Heart left ventricle (tissue), 16 donors: ENCODE measurements at places on chromosomes 12 and 14.

DNA sequence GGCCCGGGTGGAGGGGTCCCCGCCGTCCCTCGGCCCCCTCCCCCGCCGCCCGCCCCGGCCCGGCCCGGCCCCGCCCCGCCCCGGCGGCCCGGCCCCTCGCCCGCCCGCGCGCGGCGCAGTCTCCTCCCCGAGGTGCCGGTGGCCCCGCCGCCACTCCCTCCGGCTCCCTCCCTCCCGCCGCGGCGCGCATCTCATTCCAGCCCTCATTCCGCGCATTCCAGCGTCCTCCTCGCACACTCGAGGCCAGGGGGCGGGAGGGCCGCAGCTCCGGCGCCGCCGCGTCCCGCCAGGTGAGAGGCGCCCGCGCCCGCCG, at the start of gene TEAD4:
Gene TEAD4, plus strand, starts transcription at position 206 of the 313 bp plus-strand sequence.
- H3K27ac ChIP-seq: peak within 1 kb of the TSS; percentile 94
- H3K4me3 ChIP-seq: peak within 1 kb of the TSS; percentile 76
- DNase-seq: peak; percentile 73
- no peaks in the 10 kb centered on the region for H3K36me3 ChIP-seq
- H3K4me1 ChIP-seq: peaks cover 40% of the 10 kb centered on the region

DNA sequence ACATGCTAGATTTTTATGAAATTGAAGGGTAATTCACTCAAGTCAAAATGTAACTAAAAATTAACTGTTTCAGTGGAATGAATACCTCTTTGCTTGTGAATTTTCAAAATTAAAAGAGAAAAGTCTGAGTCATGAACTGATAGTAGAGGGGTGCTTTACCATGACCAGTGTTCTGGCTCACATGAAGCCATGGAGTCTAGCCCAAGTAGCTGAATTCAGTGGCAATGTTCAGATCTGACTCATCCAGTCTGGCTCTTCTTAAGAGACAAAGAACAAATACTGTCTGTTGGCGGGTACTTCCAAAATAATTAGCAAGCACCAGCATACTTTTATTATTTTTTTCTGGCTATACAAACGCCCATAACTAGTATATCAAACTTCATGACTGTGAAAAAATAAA, 366.3 kb upstream of the GARIN6 start:
- no peak overlapping the region for H3K4me3 ChIP-seq
- H3K27me3 ChIP-seq: no peaks in the 10 kb centered on the region
- no peak for DNase-seq
- no peak overlapping the region for H3K27ac ChIP-seq
- H3K36me3 ChIP-seq: no peaks in the 10 kb centered on the region

GRCh38 chr14:43479596-43480195, 1027.4 kb downstream of the FSCB start:
- DNase-seq: no peak
- H3K36me3 ChIP-seq: no peaks in the 10 kb centered on the region
- H3K4me3 ChIP-seq: no peak overlapping the region
- H3K4me1 ChIP-seq: no peaks in the 10 kb centered on the region
- H3K27me3 ChIP-seq: no peaks in the 10 kb centered on the region

- H3K4me3 ChIP-seq: no peak overlapping the region
- DNase-seq: no peak
- no peaks in the 10 kb centered on the region for H3K4me1 ChIP-seq
- H3K27me3 ChIP-seq: no peaks in the 10 kb centered on the region
Measured at GRCh38 chr12:78248321-78248720, 417.6 kb downstream of the NAV3 start.

DNA sequence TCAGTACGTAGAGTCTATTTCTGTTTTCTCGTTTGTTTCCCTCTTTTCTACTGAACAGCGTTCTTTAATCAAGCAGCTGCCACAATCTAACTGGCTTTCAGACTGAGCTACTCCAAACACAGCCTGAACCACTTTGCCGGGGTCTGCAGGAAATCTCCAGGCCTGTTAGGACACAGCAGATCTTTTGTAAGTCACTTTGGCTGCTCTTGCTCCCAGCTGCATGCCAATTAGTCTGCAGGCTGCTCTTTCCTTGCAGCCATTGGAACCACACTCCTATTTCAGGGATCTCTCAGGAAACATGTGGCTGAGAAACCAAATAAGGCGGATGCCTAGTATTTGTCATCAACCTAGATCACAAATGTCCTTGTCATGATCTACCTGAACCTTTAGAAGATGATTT, 73.6 kb downstream of the TMTC1 start:
- H3K36me3 ChIP-seq: no peaks in the 10 kb centered on the region
- no peaks in the 10 kb centered on the region for H3K27me3 ChIP-seq
- H3K4me1 ChIP-seq: peaks cover 29% of the 10 kb centered on the region
- peak overlapping the region; percentile 52 for H3K27ac ChIP-seq

DNA sequence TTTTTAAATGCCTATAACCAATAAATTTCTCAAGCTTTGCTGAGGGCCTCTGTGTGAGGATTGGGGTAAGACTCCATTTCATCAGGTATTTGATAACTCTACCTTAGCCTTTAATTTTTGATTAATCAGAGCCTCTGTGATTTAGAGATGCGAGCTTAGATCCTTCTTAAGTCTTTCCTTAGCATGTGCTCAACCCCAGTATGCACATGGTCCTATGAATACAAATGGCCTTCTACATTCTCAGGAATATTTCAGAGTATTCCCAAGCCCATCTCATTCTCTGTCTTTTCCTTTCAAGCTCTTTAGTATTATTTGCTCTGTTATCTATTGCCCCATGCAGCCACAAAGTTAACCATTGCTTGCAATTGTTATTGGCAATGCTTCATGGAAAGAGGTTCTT, 1407.7 kb downstream of the LRFN5 start:
- no peaks in the 10 kb centered on the region for H3K36me3 ChIP-seq
- no peak overlapping the region for H3K27ac ChIP-seq
- no peaks in the 10 kb centered on the region for H3K27me3 ChIP-seq
- no peak overlapping the region for H3K4me3 ChIP-seq
- no peaks in the 10 kb centered on the region for H3K4me1 ChIP-seq

DNA sequence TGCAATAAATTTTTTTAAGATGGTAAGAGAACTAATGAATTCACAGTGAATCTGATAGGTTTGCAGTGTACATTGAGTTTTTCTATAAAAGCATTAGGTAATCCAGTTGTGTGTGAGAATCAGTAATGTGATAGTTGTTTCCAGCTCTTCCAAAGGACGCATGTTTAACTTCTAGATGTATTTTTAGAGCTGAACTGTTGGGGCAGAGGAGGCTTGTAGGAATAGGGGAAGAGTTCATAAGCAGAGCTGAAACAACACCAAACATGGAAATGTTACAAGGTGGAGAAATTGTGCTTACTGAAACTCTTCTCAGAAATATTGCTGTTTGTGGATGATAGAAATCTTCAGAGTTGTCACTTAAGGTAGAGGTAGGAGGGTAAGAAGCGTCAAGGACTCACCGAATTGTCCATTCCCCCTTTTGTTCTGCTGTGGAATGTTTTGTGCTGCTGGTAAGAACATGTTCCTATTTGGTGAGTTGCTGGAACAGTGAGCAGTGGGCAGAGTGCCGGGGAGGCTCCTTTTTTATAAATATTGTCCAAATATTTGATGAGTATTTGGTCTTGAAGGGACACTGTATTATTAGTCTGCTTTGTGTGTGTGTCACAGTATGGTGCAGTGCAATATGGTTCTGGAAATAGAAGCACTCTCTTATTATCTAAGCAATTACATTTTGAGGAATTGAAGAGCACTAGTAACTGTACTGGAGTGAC, 76.7 kb downstream of the ANO6 start:
- H3K4me3 ChIP-seq: peak overlapping the region; percentile 45
- peak overlapping the region; percentile 76 for H3K27ac ChIP-seq
- H3K27me3 ChIP-seq: no peaks in the 10 kb centered on the region
- no peak for DNase-seq
- no peaks in the 10 kb centered on the region for H3K36me3 ChIP-seq

- H3K4me3 ChIP-seq: no peak overlapping the region
- no peak for DNase-seq
- H3K27ac ChIP-seq: no peak overlapping the region
- no peaks in the 10 kb centered on the region for H3K36me3 ChIP-seq
- no peaks in the 10 kb centered on the region for H3K4me1 ChIP-seq
Measured at GRCh38 chr12:59084511-59085375, 164.4 kb upstream of the LRIG3 start.

- H3K36me3 ChIP-seq: no peaks in the 10 kb centered on the region
- no peak overlapping the region for H3K27ac ChIP-seq
- no peaks in the 10 kb centered on the region for H3K4me1 ChIP-seq
- H3K27me3 ChIP-seq: no peaks in the 10 kb centered on the region
- no peak overlapping the region for H3K4me3 ChIP-seq
- DNase-seq: no peak
Measured at GRCh38 chr14:85420278-85420677, 109.7 kb upstream of the FLRT2 start.
